Omental fat pad (tissue), 4 donors: ENCODE measurements at places on chromosomes 4 and X.
A peak's percentile ranks its signal among the peaks of the same experiment; 100 is the strongest.

- no peak for DNase-seq
Observed at GRCh38 chr4:110085131-110085530, 113.3 kb downstream of the ELOVL6 start.

- DNase-seq = no peak
Observed at GRCh38 chr4:79319975-79320374, 5.9 kb downstream of the NAA11 start.

- no peak for DNase-seq
Observed at GRCh38 chrX:106220177-106220576, 52.1 kb downstream of the PWWP3B start.

DNA sequence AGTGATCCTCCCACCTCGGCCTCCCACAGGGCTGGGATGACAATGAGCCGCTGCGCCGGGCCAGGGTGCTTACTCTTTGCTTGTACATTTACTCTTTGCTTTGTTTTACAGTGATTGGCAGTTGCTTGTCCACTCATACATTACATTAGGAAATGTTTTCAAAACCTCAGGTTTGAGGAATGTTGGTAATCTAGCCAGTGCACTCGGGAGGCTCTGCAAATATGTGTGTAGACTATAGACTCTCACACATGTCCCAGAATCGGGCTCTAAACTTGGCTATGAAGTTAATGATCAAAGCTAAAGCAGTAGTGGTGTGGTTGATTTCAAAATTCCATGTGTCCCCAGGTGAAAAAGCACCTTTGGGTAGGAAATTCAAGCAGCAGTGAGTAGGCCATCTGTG lies 20.5 kb downstream of the TRMT44 start:
- DNase-seq = no peak

DNA sequence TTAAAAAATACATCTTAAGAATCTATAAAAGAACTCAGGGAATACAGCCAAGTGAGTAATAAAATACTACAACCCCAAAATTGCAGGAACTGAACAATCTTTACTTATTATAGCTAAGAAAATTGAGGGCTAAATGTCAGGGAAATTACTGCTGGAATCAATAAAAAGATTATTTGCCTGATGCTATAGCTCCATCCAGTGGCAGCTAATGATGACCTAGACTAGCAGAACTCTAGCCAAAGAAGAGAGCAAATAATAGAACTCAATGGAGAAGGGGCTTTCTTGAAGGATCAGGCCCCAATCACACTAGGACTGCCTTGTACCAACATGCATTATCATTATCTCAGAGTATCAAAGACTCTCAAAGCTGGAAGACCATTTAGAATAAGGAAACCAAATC lies 85.0 kb upstream of the FAM241A start:
- no peak for DNase-seq

DNA sequence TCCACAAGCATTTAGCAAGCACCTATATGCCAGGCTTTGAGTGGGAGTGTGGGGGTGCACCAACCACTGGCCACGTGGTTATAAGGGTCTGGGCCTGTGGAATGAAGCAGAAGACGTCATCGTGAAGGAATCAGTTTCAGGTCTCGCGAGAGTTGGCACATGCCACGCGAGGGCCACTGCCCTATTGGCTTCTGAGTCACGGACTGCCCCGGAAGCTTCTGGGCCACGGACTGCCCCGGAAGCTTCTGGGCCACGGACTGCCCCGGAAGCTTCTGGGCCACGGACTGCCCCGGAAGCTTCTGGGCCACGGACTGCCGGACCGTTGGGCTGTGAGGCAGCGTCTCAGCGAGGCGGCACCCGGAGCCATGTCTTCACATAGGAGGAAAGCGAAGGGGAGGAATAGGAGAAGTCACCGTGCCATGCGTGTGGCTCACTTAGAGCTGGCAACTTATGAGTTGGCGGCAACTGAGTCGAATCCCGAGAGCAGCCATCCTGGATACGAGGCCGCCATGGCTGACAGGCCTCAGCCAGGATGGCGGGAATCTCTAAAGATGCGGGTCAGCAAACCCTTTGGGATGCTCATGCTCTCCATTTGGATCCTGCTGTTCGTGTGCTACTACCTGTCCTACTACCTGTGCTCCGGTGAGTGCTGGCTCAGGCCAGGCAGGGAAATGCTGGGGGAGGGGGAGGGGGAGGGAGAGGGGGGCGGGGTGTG lies at the start of gene FMR1NB:
FMR1NB (plus strand) TSS at position 300 of the 715 bp plus-strand sequence; CDS start at position 366, 66 bp downstream.
- no peak for DNase-seq

DNA sequence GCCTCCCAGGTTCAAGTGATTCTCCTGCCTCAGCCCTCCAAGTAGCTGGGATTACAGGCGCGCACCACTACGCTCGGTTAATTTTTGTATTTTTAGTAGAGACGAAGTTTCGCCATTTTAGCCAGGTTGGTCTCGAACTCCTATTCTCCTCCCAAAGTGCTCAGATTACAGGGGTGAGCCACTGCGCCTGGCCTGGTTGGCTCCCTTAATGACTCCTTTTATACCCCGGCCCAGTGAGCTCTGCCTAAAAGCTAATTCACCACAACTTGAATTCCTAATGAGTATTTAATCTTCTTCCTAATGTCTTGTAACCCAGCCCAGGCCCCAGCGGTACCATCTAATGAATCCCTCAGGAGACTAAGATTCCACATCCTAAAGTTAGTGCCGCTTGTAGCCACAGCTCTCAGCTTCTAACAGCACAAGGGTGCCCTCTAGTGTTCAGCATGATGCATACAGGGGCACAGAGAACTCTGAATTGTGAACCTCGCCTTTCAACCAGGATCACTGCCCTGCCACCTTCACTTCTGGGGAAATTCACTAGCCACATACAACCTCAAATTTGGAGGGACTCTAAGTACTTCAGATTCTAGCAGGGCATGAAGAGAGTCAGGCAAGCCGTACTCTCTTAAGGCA lies 89.5 kb downstream of the OR13H1 start:
- no peak for DNase-seq

GRCh38 chrX:29746326-29746725 lies 469.0 kb upstream of the MAGEB2 start:
- DNase-seq = no peak

DNA sequence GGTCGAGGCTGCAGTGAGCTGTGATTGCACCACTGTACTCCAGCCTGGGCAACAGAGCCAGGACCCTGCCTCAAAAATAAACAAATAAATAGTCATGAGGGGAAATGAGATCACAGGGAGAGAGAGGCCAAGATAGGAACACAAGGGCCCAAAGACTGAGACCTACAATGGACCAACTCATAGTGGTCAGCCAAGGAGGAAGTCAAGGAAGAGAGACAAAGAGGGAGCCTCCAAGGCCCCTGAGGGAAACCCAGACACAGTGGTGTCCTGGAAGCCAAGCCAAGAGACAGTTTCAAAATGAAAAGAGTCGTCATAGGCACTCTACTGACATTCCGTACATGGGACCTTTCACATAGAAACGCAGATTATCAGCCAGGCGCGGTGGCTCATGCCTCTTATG lies 153.3 kb downstream of the BCOR start:
- no peak for DNase-seq

DNA sequence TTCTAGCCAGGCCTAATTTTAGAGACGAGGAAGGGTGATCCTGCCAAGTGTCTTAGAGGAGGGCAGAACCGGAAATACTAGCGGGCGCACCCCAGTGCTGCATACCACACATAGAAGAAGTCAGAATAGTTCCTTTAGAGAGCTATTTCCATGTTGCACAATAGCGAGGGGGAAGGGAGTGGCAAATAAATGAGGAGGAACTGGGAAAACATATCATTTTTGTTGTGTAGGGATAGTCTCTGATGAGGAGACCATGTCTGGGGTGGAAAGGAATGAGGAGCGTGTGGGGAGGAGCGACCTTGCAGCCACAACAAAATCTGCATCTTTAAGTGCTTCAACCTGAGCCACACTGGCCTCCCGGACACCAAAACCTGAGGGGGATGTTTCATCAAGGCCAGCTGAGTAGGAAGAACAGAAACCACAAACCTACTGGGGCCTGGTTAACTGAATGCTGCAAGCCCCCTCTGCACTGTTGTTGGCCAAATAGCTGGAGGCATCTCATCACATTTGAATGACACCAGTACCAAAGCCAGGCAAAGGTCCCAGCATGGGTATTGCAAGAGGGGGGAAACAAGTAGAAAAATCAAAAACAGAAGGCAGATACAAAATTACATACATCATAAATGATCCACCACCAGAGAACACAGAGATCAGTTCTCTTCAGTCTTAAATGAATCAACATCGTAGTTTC lies 26.7 kb upstream of the C1QTNF7 start:
- DNase-seq = peak; percentile 28

DNA sequence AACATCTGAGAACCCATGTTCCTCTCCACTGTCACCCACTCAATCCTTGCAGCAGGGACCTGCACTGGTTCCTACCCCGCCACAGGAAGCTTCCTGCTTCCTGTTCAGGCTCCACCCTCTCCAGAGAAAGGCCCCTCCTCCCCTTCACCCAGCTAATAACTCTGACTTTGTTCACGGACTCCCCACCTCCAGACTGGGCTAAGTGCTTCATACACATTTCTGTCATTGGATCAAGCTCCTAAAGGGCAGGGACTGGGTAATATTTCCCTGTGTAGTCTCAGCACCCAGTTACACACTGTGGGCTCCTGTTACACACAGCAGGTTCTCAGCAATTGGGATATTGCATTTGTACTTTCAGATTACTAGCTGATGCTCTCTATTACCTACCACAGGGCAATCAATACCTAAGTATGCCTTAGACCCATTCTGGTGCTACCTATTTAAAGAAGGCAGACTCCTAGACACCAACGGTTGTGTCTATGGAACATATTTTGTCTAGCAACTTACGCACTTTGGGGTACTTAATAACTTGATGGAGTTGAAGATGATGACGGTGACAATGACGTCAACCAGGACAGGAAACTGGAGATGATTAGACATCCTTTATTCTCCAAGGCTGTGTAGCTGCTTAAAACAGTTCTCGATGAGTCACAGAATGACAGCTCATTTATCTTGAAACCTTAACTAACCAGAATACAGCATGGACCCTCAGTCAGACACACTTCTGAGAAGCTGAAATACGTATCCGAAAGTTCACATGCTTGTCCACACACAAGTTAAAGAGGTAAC lies 58.1 kb downstream of the MAML3 start:
- DNase-seq = no peak

DNA sequence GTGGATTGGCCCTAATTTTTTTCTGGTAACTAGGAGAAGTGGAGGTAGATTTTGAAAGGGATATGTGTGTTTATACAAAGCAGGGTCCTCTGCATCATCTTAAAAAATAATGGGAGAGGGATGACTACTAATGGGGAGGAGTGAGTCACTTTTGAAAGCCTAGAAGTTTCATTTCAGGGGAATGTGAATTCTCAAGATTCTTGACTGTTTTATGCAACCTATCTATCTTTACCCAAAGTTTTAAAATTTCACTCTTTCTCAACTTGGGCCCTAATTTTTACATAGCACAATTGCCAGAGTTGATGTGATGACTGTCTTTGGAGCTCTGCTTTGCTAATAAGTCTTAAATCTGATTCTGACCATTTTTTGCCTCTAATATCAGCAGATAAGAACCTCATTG lies 445.2 kb downstream of the GRXCR1 start:
- no peak for DNase-seq

- DNase-seq = no peak
Observed at GRCh38 chr4:1872870-1873269, 1.7 kb downstream of the NSD2 start.

DNA sequence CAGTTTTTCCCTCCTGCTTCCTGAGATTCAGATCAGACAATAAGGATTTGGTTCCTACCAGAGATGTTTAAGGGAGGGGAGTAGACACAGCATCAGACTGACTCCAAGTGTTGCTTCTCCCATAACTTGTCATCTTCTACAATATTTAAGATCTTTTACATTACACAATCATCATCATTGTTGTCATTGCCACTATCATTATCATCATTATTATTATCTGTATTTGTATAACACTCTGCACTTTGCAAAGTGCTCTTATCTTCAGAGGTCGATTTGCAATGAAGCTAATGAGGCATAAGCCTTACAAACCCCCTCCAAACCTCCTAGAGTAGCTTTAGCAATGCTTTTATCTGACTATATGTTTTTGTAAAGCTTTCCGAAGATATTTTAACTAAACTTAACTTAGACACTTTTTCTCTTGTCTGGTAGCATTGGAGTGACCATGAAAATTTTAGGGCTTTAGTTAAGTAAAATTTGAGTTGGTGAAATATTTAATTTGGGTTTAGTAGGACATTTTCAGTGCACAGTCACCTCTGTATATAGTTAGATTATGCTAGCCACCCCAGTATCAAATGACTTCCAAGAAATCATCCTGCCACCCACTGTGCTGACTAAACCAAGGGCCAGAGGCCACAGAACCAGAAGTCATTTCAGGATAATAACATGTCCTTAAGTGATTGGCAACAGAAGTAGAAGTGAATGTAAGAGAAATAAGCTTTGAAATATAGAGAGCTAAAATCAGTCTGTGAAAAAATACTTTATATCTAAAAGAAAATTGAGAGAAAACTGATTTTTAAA lies 124.2 kb upstream of the NRK start:
- DNase-seq = no peak

GRCh38 chr4:6155996-6156750 lies 44.2 kb downstream of the JAKMIP1 start:
- DNase-seq = no peak

GRCh38 chr4:16262188-16262587 lies 35.9 kb upstream of the TAPT1 start:
- no peak for DNase-seq

DNA sequence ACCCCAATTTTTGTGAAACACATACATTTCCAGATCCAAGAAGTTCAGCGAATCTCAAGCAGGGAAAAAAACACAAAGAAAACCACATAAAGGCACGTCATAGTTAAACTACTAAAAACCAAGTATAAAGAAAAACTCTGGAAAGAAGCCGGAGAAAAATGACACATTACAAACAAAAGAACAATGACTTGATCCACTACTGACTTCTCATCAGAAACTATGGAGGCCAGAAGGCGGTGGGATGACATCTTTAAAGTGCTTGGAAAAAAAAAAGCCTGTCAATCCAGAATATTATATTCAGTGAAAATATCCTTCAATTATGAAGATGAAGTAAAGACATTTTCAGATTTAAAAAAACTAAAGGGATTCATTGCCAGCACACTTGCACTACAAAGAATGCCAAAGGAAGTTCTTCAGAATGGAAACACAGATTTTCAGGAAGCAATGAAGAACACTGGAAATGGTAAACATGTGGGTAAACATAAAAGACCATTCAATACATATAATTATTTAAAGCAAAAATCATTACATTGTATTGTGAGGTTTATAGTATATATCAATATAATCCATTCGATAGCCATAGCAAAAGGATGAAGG lies 32.6 kb upstream of the PPP2R2C start:
- DNase-seq = no peak

DNA sequence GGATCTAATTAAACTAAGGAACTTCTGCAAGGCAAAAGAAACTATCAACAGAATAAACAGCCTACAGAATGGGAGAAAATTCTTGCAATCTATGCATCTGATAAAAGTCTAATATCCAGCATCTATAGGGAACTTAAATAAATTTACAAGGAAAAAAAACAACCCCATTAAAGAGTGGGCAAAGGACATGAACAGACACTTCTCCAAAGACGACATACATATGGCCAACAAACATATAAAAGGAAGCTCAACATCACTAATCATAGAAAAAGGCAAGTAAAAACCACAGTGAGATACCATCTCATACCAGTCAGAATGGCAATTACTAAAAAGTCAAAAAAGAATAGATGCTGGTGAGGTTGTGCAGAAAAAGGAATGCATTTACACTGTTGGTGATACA lies 134.8 kb upstream of the PAQR3 start:
- DNase-seq = no peak
